Calu3 (cell line): ENCODE measurements at places on chromosomes 2 and 18.

DNA sequence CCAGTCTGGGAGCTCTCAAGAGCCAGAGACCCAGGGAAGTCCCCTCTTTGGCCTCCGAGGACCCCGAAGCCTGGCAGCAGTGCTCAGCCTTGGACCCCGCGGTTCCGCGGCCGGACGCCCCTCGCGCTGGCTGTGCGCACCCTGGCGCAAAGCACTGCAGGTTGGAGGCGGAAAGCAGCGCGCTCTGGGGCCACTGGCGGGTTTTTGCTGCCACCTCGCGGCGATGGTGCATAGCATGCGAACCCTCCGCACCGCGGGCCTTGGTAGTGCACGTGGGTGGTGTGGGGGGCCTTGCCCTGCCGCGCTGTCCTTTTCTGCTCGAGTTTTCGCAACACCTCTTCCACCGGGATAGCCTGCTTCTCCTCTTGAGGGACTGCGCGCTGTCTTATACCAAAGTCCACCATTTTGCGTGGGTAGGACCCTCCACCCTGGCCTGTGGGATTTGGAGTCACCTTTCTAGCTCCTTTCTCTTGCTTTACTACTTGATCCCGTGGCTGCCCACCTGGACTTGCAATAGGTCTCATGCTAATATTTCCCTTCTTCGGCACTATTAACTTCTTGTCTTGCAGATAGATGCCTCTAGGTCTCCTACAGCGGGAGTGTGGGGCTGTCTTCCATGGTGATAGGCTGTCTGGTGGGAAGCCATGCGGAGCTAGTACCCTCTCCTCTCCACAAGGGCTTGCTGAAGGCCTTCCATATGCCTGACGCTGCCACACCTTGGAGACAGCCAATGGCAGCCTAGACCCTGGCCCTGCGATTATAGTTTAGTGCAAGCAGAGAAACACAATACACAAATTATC is 14.3 kb downstream of the SIX3 start:
- peak; percentile 86 for DNase-seq

DNA sequence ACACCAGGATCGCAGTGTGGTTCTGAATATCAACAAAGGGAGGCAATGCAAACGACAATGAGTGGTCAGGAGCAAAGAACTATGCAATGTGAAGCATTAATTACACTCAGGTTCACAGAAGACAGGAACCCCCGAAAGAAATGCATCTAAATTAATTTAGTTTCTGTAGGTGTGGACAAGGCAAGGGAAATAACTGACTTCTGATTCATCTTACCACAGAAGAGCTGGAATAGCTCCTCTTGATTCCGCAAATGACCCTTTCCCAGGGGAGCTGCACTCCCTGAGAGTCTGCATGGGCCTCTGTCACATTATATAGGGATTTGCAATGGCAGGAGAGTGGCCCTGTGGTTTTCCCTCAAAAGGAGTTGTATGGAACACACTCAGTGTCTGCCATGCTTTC is 263.9 kb upstream of the APCDD1 start:
- DNase-seq = no peak

DNA sequence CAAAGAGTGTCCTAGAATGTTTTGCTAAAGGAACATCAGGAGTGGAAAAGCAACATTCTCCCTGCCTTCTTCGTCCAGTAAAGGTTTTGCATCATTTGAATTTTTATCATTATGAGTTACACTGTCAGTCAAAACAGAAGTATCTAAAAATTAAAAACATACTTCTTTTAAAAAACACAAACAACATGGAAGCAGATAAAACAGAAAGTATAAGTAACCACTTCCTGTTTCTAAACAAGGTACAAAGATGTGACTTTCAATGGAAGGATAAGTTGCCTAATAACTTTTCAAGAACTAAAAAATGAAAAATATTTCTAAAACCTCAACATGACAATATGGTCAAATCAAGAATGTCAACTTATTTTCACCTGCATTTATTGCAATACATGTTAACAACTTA is 158.2 kb downstream of the STK39 start:
- no peak for DNase-seq

GRCh38 chr18:36365836-36366775 is 68.6 kb downstream of the FHOD3 start:
- DNase-seq = no peak

GRCh38 chr2:177348118-177348654 is 44.4 kb upstream of the AGPS start:
- DNase-seq = no peak

DNA sequence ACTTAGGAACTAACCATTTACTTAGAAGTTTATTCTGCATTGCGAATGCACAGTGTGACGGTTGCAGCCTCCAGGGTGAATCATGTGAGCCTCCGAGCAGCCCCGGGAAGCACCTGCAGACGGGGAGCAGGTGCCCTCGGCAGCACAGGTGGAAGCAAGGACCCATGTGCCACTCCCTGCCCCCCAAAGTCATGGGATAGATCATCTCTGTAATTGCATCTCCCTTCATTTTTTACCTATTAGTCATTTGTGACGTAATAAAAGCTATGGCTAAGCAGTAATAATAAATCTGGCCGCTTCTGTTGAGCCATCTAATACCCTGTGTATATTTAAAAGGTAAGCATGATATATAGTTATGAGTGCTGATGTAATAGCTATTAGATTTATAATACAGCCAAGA is 97.2 kb downstream of the PTGR3 start:
- DNase-seq = no peak

GRCh38 chr2:195652911-195653310 is 4.1 kb upstream of the SLC39A10 start:
- DNase-seq = no peak

- DNase-seq = peak; percentile 82
Measured at GRCh38 chr2:237488901-237489860, 2.1 kb downstream of the MLPH start.

GRCh38 chr2:177429688-177430325 is 37.2 kb downstream of the AGPS start:
- DNase-seq = no peak

DNA sequence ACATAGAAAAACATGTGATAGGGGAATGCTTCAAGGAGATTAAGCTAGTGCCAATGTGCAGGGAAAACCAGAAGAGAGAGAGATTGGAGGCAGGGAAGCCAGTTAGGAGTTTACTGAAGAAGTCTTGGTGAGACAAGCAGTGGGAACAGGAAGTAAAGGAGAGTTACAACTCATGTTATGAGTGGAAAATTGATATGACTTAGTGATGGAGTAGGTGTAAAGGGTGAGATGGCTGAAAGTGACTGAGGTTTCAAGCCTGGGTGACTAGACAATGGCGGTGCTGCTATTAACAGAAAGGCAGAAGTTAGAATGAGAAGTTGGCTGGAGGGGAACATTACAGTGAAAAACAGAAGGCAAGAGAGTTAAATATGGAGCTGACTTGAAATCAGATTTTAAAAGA is 16.5 kb downstream of the DOK1 start:
- no peak for DNase-seq

- peak; percentile 42 for DNase-seq
Measured at GRCh38 chr2:189581354-189582139, 961 bp upstream of the SLC40A1 start.

DNA sequence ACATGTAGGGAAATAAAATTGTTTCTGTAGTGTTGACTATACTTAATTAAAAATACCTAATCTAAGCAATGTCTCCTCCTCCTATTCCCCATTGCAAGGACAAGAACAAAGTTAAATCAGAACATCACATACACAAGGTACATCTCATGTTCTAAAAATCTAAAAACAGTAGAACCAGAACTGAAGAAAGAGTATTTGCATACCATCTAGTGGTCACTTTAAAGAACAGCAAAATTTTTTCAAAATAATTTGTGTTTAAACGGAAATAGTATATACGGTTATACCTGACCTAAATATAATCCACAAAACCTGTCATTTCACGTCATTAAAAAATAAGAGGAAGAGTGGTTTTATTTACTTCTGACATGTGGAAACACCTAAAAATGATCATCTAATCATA is 294.3 kb upstream of the KCNH7 start:
- DNase-seq = no peak
